ENCODE measurements at places on chromosomes 3 and 15. TPM values are rescaled to one million over a fixed set of nuclear protein-coding genes. Genes with fewer than 3 reads are reported as not detected.
A peak's percentile ranks its signal among the peaks of the same experiment; 100 is the strongest.

Gene NKTR
- total RNA-seq, result 236 TPM

Gene GOLGB1
- 49.8 TPM for total RNA-seq

Gene LRRN1
- total RNA-seq, result 0.20 TPM

Gene CHST2
- total RNA-seq, result 2.0 TPM

- no peak for DNase-seq
These were observed 9.6 kb downstream of the SQOR start for GRCh38 chr15:45644437-45644836.

GRCh38 chr15:98649472-98650416 is 1.4 kb downstream of the IGF1R start:
- peak; percentile 38 for DNase-seq

GRCh38 chr3:14824646-14825045 is 5.9 kb downstream of the FGD5 start:
- no peak for DNase-seq

DNA sequence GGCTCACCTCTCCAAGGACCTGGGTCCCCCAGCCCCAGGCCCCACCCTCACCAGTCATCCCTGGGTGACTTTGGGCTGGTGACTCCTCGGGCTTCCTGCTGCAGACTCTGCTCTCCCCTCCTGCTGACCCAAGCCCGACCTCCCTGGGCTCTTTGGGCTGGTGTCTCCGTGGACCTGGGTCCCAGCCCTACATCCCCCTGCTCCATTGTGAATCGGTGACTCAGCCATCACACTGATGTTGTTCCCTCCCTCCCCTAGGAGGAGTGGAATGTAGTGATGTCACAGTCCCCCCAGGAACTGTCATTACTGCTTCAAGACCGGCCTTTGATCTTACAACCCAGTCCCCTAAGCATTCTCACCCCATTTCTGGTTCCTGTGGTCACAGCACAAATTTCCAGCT is 83.7 kb downstream of the ADAMTS7 start:
- DNase-seq, result no peak

- no peak for DNase-seq
These were observed 61.8 kb downstream of the ZBTB20 start for GRCh38 chr3:115085197-115085865.

Data from CD4-positive, alpha-beta T cell (primary cell).